ENCODE measurements at places on chromosomes 4 and X. TPM values are rescaled to one million over a fixed set of nuclear protein-coding genes. Genes with fewer than 3 reads are reported as not detected.

PAGE1 gene
- not detected for total RNA-seq

NCAPG gene
- total RNA-seq = 4.0 TPM

PPP4R3C gene
- total RNA-seq = not detected

ARSJ gene
- 18.6 TPM for total RNA-seq

ANTXR2 gene
- total RNA-seq = 86.9 TPM

SPIN2A gene
- total RNA-seq = 0.59 TPM

NAP1L2 gene
- total RNA-seq = not detected

GLRA2 gene
- not detected for total RNA-seq

AKAP4 gene
- total RNA-seq = not detected

FAM184B gene
- under 0.01 TPM for total RNA-seq

RRAGB gene
- total RNA-seq = 34.0 TPM

GAGE1 gene
- not detected for total RNA-seq

SLC49A3 gene
- total RNA-seq = 13.6 TPM

CNKSR2 gene
- 1.2 TPM for total RNA-seq

CLCN4 gene
- 16.2 TPM for total RNA-seq

GPC4 gene
- 8.3 TPM for total RNA-seq

SMIM10L2A gene
- under 0.01 TPM for total RNA-seq

ADGRG2 gene
- under 0.01 TPM for total RNA-seq

NEUROG2 gene
- not detected for total RNA-seq

CENPVL1 gene
- not detected for total RNA-seq

MAP7D2 gene
- total RNA-seq = under 0.01 TPM

HSFX3 gene
- not detected for total RNA-seq

PRKX gene
- total RNA-seq = 9.1 TPM

SOD3 gene
- total RNA-seq = 2.1 TPM

ZNF827 gene
- total RNA-seq = 20.0 TPM

CFI gene
- total RNA-seq = 53.9 TPM
